ENCODE measurements at places on chromosomes 5 and 9.

DNA sequence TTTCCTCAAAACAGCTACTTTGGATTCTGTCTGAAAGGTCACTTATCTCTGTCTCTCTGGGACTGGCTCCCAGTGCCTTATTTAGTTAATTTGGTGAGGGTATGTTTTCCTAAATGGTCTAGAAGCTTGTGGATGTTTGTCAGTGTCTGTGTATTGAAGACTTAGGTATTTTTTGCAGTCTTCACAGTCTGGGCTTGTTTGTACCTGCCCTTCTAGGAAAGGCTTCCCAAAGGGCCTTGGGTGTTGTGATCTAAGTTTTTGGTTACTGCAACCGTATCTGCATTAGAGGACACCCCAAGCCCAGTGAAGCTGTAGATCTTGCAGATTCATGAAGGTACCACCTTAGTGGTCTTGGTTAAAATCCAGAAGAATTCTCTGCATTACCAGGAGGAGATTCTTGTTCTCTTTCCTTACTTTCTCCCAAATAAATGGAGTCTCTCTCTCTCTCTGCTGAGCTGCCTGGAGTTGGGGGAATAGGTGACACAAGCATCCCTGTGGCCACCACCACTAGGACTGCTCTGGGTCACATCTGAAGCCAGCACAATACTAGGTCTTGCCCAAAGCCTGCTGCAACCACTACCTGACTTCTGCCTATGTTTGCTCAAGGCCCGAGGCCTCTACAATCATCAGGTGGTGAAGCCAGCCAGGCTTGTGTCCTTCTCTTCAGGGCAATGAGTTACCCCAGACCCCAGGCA is 17.8 kb upstream of the CCNB1 start:
- no peak for DNase-seq

DNA sequence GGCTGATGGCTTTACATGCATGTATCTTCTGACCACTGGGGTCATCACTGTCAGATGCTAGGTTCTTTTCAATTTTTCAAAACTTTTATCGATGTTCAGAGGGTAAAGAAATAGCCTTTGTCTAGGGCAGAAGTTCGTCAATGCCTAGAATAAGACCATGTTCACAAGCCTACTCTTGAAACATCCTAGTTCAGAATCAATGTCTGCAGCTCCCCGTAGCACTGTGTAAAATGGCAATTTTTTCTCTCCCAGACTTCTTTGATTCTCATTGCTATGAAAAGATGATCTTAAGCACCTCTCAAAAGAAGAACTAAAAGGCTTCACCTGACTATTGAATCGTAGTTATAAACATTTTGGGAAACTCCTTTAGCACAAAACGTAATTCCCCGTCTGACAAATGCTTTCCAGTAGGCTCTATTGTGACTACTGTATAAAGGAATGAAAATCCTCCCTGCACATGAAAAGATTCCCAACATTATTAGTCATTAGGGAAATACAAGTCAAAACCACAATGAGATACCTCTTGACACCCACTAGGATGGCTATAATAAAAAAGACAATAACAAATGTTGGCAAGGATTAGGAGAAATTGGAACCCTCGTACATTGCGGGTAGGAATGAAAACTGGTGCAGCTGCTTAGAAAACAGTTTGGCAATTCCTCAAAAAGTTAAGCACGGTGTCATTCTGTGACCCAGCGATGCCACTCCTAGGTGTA is 263.5 kb downstream of the ARHGAP26 start:
- peak; percentile 95 for DNase-seq

DNA sequence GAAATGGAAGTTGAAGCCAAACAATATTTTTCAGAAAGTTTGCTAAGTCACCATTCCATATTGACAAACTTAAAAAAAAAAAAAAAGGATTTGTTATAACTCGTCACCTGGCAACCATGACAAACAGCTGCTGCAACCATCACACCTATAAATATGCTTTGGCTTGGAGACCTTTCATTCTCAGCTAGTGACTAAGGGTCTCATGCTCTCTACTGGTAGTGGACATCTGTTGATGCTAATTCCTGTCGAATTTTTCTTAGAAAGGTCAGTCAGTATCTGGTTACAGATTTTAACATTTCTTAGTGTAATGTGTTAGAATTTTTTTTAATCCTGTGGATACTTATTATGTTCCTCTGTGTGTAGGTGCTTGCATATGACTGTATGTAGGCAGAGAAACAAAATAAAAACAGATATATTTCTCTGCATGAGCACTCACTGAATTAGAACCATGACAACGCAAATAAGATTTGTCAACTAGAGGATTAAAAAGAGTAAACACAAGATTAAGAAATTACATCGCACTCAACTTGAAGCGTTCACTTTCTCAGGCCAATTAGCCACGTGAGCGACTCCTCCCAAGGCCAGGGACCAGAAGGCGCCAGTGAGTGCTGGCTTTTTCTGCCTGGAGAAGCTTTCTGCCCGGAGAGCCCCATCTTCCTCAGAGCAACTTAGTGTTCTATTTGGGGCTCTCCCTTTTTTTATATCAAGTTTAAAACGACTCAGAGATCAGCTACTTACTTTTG is 27.0 kb upstream of the ZNF622 start:
- DNase-seq = peak; percentile 74

GRCh38 chr9:28317745-28318144 is 744.5 kb upstream of the C9orf72 start:
- no peak for DNase-seq

GRCh38 chr5:150192462-150192861 is 2.6 kb downstream of the SLC6A7 start:
- DNase-seq = no peak

- DNase-seq = no peak
Observed at GRCh38 chr9:16668734-16669295, 201.7 kb downstream of the BNC2 start.

- no peak for DNase-seq
Observed at GRCh38 chr5:104048231-104048630, 485.6 kb upstream of the NUDT12 start.

DNA sequence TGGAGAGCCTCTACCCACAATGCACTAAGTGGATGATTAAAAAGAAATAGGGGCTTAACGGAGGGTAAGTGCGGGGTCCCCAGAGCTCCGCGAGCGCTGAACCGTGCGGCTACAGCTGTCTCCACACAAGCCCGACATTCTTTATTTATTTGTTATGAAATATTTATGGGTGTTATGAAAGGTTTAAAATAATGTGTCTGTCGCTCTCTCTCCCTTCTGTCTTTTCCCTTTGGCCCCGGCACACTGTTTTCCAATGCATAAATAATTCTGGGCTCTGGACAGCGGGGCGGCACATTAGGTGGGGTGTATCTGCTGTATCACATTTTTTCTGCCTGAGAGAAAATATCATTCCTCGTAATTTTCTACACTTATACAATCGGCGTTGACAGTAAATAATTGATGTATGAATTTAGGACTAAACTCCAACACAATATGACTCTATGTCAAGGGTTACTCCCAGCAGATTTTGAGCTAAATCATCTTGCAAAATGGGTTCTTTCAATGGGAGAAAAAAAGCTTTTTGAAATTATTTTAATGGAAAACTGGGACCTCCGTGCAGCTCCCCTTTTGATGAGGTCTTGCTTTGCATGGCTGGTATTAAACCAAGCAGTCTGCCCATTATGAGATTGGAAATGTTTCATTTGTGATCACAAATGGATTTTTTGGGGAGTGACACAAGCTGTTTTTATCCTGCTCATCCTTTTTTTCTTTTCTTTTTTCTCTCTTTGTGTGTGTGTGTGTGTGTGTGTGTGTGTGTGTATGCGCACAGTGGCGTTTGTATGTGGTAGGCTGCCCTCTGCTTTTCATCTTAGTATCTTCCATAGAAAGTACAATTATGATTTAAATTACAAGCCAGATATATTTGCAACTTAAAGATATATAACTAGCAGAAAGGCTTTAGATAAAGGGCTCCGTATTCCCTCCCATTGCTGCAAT is 370.6 kb upstream of the IRX4 start:
- no peak for DNase-seq

DNA sequence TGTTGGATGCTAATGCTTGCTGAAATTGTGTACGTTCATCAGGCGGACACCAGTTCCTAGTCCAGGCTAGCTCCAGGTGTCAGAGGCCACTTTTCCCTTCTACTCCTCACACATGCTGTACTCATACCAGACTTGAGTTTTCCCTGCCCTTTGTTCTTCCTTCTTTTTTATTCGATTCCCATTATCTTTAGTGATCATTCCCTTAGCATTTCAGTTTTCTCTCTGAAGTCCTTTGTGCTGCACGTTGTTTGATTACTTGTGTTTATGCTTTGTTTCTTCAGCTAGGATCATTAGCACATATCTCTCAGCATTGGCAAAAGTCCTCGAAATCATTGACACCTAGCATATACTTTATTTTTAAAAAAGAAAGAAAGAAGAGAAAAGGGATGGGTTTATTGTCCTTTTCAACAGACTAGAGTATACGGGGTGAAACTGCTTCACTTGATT is 409 bp upstream of the COX7C start:
- no peak for DNase-seq

DNA sequence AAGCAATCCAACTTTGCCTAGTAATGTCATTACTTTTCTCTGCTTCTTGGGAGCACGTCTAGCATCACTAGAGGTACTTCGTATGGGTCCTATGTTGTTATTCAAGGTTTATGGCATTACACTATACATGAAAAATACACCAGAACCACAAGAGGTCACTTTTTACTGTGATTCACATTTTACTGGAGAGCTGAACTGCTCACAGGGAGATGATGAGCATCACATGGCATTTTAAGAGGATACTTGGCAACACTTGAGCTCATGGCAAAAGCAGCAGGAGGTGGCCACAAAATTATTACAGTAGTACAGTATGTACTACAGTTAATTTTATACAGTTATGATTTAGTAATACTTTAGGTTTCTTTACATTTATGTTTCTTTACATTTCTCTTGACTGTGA is 223.4 kb downstream of the PARP8 start:
- no peak for DNase-seq
